ENCODE measurements at places on chromosomes 3 and 15.

- DNase-seq = no peak
Observed at GRCh38 chr15:89175617-89176191, 45.7 kb downstream of the RLBP1 start.

DNA sequence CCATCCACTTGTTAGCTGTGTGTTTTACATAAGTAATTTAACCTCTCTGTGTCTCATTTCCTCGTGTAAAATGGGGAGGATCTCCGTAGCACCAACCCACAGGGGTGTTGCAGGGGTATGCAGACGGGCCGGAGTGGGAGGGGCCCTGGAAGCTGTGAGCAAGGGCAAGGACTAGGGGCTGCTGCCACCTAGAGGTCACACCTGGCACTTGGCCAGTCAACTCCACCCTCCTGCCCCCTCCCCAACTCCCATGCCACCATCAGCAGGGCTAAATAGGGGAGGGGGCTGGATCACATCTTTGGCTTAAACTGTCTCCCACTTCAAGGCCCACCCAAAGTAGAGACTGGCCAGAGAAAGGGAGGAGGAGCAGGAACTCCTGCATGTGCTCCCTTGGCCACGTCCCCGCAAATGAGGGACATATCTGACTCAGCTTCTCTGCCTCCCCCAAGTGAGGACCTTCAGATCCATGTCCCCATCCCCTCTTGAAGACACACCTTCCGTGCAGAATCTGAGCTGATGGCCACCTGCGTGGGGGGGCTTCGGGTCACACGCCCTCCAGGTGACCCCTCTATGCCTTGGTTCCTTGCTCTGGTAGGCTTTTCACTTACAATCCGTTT is 2.6 kb downstream of the CCDC9B start:
- DNase-seq = peak; percentile 71

DNA sequence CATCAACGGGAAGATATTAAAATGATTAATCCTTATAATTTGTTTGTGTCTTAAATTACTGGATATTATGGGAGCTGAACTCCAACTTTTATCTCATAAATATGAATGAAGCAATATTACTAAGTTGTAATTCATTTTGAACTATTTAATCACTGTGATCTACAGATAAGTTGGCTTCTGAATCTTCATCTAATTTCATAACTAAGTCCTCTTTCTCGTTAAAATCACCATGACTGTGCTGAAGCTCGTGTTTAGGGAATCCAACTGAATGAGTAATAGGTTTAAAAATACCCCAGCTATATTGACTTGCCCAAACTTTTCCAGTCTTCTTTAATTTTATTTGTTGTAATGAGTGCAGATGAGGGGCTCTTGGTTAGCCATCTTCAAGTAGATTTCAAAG is 14.1 kb downstream of the MDFIC2 start:
- no peak for DNase-seq

- no peak for DNase-seq
Observed at GRCh38 chr3:31067004-31067403, 172.5 kb upstream of the GADL1 start.

DNA sequence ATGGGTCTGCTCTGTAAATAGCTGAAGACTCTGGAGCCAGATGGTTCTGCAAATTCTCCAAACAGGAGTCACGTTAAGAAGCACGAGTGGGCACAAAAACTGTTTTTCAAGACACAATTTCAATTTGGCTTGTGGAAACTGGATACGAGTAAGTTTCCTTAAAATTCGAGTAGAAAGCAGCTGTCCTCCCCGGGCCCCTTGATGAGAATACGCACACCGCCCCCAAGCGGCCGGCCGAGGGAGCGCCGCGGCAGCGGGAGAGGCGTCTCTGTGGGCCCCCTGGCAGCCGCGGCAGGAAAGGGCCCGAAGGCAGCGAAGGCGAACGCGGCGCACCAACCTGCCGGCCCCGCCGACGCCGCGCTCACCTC is 778 bp upstream of the THBS1 start:
- DNase-seq = peak; percentile 91

GRCh38 chr15:81962482-81962881 is 83.3 kb downstream of the MEX3B start:
- DNase-seq = no peak

GRCh38 chr3:162302983-162303624 is 806.5 kb downstream of the OTOL1 start:
- no peak for DNase-seq

GRCh38 chr3:30553641-30554316 is 52.6 kb upstream of the TGFBR2 start:
- DNase-seq = no peak

DNA sequence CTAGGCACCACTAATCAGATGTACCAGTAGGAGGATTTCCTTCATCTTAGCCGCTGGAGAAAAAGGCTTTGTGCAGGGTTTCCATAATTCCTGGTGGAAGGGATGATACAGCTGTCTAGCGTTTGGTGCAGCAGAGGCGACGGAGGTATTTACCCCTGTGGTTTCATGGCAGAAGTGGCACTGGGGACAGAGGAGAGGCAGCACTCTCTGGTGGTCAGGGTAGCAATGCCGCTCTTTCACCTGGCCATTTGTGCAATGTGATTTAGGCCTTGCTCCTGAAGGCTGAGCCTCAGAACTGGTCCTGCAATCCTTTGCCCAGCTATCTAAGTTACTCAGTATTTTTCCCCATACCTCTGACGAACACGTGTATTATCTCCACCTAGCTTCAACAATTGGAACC is 47.1 kb upstream of the BNIP2 start:
- no peak for DNase-seq

DNA sequence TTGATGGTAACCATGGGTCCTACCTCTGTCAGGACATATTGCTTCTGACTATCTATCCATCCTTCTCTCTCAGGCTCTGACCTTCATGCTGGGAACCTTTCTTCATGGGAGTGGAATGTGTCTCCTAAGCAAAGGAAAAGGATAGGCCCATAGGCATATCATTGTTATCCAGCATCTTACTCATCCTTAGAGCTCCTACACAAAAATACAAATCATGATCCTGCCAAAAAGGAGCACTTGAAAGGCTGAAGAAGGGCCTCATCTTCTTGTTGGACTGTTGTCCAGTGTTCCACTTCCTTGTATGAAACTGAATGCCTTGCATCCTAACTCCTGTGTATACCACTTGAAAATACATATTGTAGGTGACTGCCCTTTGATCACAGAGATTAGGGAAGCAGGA is 96.1 kb upstream of the SOX2 start:
- DNase-seq = no peak

DNA sequence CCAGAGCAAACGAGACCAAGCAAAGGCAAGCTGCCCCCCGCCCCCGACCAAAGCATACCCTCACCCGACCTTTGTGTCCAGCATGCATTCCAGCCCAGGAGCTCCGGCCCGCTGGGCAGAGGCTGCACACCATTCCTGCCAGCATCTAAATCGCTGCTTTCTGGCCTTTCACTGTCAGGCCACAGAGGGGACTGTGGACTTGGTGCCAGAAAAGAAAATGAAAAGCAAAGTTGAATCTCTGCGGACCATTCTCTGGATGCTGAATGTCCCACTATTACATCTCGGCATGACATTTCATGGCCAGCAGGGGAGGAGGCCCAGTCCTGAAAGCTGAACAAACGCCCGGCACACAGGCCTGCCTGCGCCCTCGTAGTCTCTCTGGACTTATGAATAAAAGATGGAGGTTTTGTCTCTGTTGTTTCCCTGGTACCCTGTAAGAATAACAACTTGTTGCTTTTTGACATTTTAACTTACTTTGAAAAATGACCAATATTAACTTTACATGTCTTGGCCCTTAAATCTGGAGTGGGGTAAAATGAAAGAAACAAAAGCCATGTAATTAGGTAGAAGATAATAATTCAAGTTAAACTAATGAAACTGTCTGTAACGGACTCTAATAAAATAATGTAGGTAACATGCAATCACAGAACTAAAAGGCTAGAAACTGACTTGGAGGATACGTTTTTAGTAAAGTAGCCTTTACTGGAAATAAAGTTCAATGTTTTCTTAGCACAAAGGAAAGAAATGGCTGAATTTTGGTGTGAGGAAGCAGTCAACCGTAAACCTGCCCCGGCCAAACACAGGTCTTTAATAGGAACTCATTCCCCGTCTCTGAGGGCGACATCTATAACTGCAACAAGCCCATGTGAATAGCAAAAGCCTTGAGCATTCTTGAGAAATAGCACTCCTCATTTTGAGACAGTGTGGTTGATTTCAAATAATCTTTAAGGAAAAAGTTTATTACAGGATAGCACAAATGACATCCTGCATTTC is 12.7 kb downstream of the IL17RD start:
- no peak for DNase-seq

DNA sequence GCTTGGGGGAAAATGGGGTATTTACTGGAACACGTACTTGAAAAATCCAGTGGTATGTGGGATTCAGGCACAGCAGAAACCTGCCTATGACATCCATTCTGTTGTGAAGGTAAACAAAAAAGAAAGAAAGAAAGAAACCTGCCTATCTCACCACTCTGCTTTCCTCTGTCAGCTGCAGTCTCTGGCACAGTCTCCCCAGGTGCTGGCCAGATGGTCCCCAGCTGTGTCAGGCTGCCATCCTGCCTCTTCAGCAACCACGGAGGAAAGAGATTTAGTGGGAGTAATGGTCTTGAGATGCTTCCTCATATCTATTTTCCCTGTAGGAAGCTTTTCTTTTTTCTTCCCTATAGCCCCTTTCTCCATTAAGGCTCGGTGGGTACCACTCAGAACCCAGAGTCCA is 2.5 kb upstream of the PXYLP1 start:
- DNase-seq = no peak

DNA sequence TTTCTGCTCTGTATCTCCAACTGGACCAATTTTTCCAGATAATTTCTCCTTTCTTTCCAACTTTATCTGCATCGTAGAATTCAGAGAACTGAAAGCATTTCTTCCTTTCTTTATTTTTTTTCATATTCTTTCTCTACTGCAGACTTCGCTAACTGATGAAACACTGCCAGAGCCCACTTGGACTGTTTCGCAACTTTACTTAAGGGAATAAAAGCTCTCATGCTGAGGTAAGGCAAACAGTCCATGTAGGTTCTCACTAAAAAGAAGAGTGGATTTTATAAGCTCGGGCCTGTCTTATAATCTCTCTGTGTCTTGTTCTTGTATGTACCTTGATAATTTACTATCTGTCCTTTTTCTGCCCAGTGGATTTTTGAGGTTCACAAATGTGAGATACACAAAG is 163.5 kb downstream of the CNTN4 start:
- DNase-seq = no peak

GRCh38 chr3:16362770-16363169 is 97.8 kb downstream of the OXNAD1 start:
- DNase-seq = no peak

- DNase-seq = no peak
Observed at GRCh38 chr3:178663201-178663934, 127.1 kb downstream of the KCNMB2 start.

- DNase-seq = no peak
Observed at GRCh38 chr15:31147944-31148296, 46.4 kb upstream of the TRPM1 start.

- DNase-seq = no peak
Observed at GRCh38 chr3:13047296-13048165, 25.7 kb downstream of the IQSEC1 start.

- DNase-seq = no peak
Observed at GRCh38 chr15:85284497-85284896, 95.9 kb upstream of the AKAP13 start.

- no peak for DNase-seq
Observed at GRCh38 chr15:69035205-69035917, 20.9 kb downstream of the NOX5 start.

DNA sequence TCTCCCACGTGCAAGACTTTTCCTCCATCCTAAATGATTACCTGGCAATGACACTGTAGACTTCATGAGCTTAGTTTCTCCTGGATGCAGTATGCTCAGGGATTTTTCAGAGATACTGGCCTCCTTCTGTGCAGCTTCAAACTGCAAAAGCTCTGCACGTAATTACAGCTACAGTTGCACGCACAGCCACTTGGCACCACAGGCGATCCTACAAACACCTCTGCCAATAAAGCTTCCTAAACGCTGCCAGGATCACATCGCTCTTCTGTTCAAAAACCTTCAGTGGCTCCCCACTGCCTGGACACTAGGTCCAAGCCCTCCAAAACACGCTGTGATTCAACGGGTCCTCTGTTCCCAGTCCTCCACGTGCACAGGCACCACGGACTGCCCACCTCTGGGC is 49.5 kb downstream of the NUP210 start:
- no peak for DNase-seq

DNA sequence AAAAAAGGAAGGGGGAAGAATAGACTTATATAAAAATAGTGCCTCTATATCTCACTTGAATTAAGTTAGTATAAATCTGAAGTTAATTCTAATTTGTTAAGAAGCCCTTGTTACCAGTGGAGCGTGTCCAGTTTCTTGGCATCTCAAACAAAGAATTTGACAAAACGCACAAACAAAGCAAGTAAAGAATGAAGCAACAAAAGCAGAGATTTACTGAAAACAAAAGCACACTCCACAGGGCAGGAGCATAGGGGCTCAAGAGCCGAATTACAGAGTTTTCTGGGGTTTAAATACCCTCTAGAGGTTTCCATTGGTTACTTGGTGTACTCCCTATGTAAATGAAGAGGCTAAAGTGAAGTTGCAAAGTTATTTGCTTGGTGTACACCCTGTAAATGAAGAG is 34.0 kb upstream of the GK5 start:
- no peak for DNase-seq

- no peak for DNase-seq
Observed at GRCh38 chr3:74135808-74136207, 478.7 kb downstream of the CNTN3 start.

GRCh38 chr15:70072479-70072878 is 25.2 kb downstream of the TLE3 start:
- DNase-seq = no peak

- no peak for DNase-seq
Observed at GRCh38 chr15:42069025-42069424, 25.3 kb downstream of the PLA2G4D start.

- no peak for DNase-seq
Observed at GRCh38 chr3:133512416-133513089, 60.9 kb upstream of the CDV3 start.

- no peak for DNase-seq
Observed at GRCh38 chr15:65942436-65942835, 73.1 kb downstream of the RAB11A start.

DNA sequence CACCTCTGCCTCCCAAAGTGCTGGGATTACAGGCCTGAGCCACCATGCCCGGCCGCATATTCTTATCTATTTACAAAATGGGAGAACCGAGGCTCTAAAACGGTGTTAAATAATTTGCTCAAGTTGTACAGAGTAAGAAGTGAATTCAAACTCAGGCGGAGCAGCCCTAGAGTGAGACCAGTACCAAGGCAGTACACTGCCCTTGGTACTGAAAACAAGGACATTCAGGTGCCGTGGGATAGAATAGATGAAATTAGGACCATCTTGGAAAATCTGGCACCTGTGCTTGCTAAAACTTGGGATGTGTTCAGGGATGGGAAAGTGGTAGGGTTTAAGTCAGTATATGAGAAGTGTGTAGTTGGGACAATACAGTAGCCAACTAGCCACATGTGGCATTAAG is 100.7 kb downstream of the MYRIP start:
- no peak for DNase-seq

All from activated gamma-delta T cell treated with Interleukin-2 at 50 U/mL for 16 hours (primary cell).